ENCODE measurements at places on chromosomes 11 and 22.
A peak's percentile ranks its signal among the peaks of the same experiment; 100 is the strongest.

DNA sequence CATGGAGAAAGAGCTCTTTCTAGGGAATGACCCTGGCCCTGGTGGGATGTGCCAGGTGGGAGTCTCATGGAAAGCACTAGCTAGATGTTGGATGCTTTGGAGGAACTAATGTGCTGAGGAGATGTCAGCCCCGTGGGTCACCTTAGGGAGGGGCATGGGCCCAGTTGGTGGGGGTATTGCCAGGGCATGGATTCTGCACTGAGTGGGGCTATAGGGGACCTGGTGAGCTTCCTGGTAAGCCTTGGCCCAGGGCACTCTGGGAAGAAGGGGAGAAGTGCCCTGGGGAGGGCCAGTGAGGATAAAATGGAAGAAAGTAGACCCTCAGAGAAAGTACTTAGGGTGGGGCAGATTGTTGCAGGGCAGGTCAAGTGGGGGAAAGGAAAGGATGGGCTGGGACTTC, 65.2 kb upstream of the SORL1-AS1 start:
- no peak for DNase-seq

- DNase-seq: no peak
Measured at GRCh38 chr11:19889531-19889930, 176.9 kb downstream of the NAV2 start.

DNA sequence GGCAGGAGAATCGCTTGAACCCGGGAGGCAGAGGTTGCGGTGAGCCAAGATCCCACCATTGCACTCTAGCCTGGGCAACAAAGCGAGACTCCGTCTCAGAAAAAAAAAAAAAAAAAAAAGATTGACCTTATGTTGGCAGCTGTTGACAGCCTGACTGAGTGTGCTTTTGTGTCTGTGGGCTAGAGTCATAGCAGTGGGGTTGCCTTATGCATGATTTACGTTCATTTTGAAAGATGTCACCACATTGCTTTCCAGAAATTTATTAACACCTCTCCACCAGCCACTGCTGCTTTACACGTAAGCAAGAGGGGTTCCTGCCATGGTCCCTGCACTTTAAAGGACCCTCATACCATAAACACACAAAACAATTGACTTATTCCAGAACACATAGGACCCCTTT, 21.0 kb downstream of the ASRGL1 start:
- no peak for DNase-seq

GRCh38 chr11:44018829-44019228, 29.0 kb upstream of the ACCSL start:
- no peak for DNase-seq

DNA sequence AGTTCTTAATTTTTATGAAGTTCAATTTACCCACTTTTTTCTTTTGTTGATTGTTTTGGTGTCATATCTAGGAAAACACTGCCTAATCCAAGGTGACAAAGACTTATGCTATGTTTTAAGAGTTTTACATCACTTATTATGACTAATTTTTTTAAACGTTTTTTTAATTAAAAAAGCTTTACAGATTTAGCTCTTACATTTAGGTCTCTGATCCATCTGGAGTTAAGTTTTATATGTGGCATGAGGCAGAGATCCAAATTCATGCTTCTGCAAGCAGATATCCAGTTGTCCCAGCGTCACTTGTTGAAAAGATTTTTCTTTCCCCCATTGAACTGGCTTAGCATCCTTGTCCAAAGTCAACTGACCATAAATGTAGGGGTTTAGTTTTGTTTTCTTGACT, 72.6 kb downstream of the PACSIN2 start:
- no peak for DNase-seq

- no peak for DNase-seq
Measured at GRCh38 chr22:30181459-30182349, 64.9 kb downstream of the LIF start.

DNA sequence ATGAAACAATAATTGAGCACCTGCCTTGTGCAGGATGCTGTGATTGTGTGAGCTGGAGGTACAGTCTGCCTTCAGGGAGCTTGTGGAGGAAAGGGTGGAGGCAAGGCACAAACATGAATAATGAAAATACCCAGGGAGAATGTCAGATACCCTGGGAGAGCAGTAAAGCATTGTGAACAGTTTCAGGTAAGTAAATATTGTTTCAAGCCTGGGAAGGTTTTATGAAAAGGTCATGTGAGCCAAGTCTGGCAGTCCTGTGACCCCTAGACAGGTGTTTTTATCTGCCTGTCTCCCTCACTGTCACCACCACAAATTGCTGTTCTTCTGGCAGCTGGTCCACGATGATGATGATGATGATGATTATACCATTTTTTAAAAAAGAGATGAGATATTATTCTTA, 32.0 kb downstream of the SPECC1L start:
- no peak for DNase-seq

- no peak for DNase-seq
Measured at GRCh38 chr11:2547806-2548205, 103.0 kb downstream of the KCNQ1 start.

DNA sequence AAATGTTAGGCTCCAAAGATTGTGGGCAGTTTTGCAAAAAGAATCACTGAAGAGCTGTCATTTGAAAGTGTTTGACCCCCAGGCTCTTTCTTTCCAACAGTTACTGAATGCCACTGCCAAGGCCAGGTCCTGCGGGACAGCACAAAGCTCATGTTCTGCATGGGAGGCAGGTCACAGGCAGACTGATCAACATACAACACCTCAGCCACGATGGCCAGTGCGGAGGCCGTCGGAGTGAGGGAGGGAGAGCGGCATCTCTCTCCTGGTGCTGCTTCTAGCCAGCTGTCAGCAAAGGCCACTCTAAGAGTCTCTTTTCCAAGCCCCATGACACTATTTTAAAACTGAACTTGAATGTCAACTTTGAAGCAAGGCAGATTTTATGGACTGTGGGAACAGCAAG, 49.9 kb downstream of the ARFGAP3 start:
- no peak for DNase-seq

DNA sequence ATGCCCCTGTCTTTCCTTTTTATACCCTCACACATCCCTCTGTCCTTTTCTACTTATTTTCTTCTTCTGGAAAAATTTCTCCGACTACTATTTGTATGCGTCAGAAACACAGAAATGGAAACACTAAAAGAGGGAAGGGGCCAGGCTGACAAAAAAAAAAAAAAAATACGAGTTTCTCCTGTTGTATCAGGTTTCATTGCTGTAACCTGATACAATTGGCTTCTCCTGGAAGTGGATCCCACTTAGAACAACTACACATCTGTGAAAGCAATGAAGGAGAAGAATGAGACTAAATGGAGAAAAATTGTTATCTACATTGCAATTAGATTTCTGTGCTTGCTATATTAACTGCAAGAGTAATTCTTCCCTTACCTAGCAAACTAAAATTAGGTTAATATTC, 393.9 kb downstream of the GUCY1A2 start:
- no peak for DNase-seq

DNA sequence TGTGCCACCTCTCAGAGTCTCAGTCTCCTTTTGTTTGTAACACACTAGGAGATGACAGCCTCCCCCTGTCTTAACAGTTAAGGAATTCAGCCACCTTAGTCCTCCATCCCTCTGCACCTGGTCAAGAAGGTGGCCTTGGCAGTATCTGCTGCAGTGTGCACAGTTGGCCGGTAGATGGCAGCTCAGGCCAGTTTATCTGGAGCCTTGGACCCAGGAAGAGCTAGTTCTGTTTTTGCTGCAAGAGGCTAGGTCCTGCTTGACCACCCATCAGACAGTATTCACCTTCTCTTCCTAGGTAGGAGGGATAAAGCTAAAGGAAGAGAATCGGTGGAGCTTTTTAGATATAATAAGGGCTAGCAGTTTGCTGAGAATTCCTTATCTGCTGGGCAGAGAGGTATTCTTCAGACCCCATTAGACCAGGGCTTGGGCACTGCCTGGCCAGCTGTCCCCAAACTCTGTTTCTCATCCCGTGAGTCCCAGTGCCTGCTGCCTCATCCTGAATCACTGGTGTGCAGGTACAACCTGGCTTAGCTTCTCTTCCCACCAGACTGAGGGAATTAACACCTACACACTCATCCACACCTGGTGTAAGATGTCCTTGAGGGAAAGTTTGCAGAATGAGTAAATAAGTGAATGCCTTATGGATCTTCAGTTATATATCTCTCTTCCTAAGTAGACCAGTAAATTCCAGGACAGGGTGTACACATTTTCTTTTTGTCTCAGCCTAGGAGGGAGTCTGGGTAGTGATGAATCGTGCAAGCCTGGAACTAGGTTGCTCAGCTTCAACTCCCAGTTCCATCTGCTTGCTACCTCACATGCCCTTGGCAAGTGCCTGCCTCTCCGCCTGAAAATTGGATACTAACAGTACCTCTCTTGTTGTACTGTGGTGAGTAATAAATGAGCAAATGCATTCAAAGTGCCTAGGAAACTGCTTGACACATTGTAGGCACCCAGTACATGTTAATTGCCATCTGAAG, 70.8 kb upstream of the NARS2 start:
- peak; percentile 91 for DNase-seq

DNA sequence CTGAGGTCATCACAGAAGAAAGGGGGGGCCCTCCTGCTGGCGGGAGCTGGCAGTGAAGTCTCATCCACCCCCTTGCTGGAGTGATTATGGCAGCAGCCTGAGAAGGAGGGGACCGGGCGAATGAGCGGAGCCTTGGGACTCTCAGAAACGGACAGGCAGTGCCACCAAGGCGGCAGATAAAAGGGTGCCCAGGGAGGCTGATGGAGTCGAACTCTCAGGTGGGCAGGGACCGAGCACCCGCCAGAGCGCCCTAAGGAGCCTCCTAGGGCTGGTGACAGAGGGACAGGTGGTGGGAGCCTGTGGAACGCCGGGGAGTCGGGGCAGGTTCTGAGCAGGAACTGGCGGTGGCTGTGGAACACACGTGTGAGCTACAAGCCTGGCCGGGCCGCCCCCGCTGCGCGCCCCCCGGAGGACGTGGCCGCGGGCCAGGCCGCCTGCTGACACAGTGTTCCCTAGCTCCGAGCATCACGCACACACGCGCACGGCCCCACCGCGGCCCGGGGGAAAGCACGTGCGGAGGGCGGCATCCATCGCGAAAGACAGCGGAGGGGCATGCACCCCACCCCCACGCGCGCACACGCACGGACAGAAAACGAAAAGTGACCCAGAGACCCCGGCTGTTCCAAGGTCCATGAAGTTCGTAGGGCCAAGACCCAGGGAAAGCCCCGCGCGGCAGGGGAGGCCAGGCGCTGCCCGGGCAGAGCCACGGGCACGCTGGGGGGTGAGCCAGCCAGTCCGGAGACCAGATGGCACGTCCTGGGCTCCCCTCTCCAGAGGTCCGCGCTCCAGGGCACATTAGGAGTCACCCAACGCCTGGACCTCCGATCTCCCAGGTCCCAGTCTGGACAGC, 1.0 kb downstream of the VWCE start:
- DNase-seq: peak; percentile 22

- no peak for DNase-seq
Measured at GRCh38 chr11:21415606-21416005, 746.2 kb downstream of the NELL1 start.

DNA sequence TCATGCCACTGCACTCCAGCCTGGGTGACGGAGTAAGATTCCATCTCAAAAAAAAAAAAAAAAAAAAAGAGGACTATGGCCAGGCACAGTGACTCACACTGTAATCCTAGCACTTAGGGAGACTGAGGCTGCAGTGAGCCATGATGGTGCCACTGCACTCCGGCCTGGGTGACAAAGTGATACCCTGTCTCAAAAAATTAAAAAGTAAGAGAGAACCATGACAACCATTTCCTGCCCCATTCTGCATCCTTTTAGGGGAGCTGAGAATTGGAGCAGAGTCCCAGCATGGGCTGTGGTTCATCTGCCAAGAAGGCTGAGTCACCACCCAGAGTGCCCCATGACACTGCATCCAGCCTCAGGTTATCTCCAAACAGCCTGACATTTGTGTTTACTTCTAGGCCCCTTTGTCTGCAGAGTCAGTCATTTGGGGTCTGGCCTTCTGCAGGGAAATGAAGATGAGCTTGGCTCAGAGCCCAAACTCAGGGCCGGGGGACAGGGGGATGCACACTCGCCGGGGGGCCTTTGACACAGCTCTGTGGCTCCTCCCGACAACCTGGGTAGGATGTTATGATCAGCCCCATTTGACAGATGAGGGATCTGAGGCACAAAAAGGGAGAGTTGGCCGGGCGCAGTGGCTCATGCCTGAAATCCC, 4.7 kb downstream of the CSDC2 start:
- DNase-seq: peak; percentile 74

DNA sequence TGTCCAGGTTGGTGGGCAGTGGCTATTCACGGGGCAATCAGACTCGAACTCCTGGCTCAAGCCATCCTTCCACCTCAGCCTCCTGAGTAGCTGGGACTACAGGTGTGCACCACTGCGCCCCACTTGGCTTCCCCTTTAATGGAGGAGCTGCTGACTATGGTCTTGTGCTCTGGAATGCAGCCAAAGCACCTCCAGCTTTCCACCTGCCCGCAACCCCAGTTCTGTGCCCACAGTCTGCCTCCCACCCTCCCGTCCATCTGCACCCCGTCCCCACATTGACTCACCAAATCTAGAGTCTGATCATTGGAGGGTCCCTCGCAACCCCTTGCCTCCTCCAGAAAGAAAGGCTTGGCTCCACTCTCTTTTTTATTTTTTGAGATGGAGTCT, 41.0 kb downstream of the KCNJ4 start:
- no peak for DNase-seq

DNA sequence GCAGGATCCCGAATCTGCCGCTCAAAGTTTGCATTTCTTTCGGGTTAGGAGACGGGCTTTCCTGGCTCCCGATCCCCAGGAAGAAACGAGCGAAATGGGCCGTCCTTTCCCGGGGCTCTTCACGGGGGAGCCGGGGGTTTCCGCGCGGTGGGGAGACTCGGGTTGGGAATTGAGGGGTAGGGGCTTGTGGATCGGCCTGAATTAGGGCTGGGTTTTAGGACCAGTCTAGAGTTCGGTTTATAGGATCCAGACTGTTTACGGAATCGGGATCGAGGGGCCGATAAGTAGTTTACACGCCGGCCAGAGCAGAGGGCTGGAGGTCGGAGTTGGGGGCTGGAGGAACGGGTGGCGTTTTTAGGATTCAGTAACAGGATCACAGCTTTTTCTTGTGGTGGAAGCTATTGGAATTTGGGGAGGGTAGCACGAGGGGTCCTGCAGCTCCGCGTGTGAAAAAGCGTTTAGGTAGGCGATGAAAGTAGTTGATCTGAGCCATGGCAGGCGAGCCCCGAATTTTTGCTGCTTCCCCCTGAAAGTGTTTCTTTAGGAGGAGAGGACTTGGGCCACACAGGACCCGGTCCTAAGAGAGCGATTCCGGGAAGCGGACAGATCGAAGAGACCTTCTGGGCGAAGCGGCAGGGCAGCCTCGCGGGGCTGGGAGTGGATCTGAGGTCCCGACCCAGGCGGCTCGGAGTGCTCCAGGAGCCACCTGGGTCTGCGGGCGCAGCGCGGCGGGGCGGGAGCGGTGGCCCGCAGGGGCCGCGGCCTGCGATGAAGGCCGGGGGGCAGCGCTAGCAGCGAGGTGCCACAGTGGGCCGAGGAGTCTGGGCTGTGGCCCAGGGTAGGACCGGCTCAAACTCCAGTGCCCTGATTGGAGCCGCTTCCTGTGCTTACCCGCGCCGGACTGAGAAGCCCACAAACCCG, 1.6 kb downstream of the PKNOX2 start:
- no peak for DNase-seq
